ENCODE measurements at places on chromosomes 11 and 22. TPM values are rescaled to one million over a fixed set of nuclear protein-coding genes. Genes with fewer than 3 reads are reported as not detected.

The LRRC10B gene
- not detected for total RNA-seq

The CDKN1C gene
- total RNA-seq, result 0.19 TPM

The CHST1 gene
- total RNA-seq, result not detected

The RFPL3 gene
- total RNA-seq, result not detected

The VSTM5 gene
- not detected for total RNA-seq

The SHANK3 gene
- 0.08 TPM for total RNA-seq

The BCO2 gene
- 0.56 TPM for total RNA-seq

The OR10A5 gene
- not detected for total RNA-seq

The TSSK2 gene
- total RNA-seq, result not detected

The ANO9 gene
- total RNA-seq, result 37.0 TPM

- no peak overlapping the region for H3K4me3 ChIP-seq
- no peaks in the 10 kb centered on the region for H3K27me3 ChIP-seq
- H3K4me1 ChIP-seq, result no peaks in the 10 kb centered on the region
- H3K36me3 ChIP-seq, result no peaks in the 10 kb centered on the region
- DNase-seq, result no peak
- no peak overlapping the region for H3K27ac ChIP-seq
Measured at GRCh38 chr11:16763746-16764145, 25.3 kb downstream of the C11orf58 start.

- H3K4me3 ChIP-seq, result no peak overlapping the region
- DNase-seq, result no peak
- peaks cover 40% of the 10 kb centered on the region for H3K4me1 ChIP-seq
- peaks cover 17% of the 10 kb centered on the region for H3K36me3 ChIP-seq
- no peak overlapping the region for H3K27ac ChIP-seq
- H3K27me3 ChIP-seq, result no peaks in the 10 kb centered on the region
Measured at GRCh38 chr11:65435411-65435931, 12.9 kb downstream of the NEAT1 start.

- no peak overlapping the region for H3K27ac ChIP-seq
- H3K36me3 ChIP-seq, result no peaks in the 10 kb centered on the region
- H3K27me3 ChIP-seq, result peaks cover 11% of the 10 kb centered on the region
- H3K4me3 ChIP-seq, result no peak overlapping the region
Measured at GRCh38 chr11:8086571-8086970, 5.6 kb downstream of the TUB start.

DNA sequence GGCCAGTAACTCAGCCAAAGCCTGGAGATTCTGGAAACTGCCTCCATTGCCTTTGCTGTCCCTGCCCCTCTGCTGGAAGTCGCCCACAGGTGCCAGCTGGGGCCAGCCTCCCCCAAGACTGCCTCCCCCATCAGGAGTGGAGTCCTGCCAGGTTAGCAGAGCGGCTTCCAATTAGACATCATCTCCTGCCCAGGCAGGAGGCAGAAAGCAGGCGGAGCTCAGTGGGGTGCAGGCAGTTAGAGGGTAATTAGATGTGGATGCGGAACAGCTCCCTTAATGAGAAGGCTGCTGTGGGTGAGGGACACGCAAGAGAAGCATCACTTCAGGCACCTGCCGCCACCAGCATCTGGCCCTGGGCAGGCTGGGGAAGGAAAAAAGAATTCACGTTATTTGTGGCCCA, 90.9 kb upstream of the TP53I11 start:
- no peaks in the 10 kb centered on the region for H3K27me3 ChIP-seq
- H3K4me3 ChIP-seq, result no peak overlapping the region
- H3K4me1 ChIP-seq, result no peaks in the 10 kb centered on the region
- no peak overlapping the region for H3K27ac ChIP-seq

DNA sequence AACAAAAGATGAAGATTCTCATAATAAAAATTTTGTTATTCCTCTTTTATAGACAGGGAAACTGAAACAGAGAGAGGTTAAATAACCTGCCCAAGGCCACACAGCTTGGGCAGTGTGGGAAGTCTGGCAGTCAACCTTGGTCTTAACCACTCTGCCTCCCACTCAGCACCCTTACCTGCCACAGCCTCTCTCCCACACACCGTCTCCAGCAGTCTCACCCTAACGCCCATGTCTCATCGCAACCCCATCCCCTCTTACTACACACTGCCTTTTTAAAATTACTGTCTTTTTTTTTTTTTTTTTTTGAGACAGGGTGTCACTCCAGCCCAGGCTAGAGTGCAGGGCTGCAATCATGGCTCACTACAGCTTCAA, 25.0 kb downstream of the ARRB1 start:
- no peak overlapping the region for H3K4me3 ChIP-seq
- H3K27ac ChIP-seq, result no peak overlapping the region

DNA sequence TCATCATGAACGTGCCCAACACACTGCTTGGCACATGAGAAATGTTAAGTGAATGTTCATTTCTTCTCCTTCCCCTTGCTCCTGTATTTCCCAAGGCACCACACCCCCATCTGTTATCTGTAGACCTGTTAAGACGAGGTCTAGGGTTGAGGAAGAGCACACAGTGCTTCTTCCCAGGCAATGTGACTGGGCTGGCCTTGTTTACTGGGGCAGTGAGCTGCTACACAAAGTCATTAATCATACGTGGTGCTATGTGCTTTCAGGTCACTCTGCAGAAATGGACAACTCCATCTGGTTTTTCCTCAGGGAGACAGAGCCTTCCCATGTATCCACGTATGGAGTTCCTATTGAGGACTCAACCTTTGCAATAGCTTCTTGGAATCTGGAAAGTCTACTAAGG, 118.7 kb downstream of the KCNC1 start:
- no peak overlapping the region for H3K4me3 ChIP-seq
- no peaks in the 10 kb centered on the region for H3K36me3 ChIP-seq
- H3K27me3 ChIP-seq, result no peaks in the 10 kb centered on the region
- peaks cover 8% of the 10 kb centered on the region for H3K4me1 ChIP-seq
- H3K27ac ChIP-seq, result no peak overlapping the region
- DNase-seq, result no peak

DNA sequence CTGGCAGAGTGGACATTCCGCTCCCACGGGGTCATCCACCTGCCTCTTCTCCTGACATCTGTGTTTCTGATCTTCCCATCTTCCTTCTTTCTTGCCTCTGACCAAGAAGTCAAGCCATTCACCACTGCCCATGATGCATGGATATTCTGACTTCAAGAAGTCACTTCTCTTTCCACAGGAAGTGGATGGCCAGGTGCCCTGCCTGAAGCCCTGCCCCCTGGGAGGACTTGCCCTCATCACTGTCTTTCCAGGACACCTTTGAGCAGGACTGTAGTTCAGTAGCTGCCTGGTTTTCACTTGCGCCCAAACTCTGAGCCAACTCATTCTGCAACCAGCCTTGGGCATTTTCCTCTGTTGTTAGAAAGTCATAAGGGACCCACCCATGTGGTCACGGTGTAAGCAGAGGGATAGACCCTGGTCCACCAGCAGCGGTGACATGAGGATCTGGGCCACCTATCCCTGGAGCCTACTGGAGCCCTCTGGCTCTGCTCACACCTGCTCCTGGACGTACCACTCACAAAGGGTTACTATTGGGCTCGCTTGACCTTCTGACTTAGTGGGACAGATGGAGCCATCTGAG, 6.9 kb downstream of the CYTH4 start:
- no peaks in the 10 kb centered on the region for H3K36me3 ChIP-seq
- H3K4me3 ChIP-seq, result no peak overlapping the region
- peaks cover 13% of the 10 kb centered on the region for H3K4me1 ChIP-seq
- DNase-seq, result no peak
- H3K27me3 ChIP-seq, result no peaks in the 10 kb centered on the region

DNA sequence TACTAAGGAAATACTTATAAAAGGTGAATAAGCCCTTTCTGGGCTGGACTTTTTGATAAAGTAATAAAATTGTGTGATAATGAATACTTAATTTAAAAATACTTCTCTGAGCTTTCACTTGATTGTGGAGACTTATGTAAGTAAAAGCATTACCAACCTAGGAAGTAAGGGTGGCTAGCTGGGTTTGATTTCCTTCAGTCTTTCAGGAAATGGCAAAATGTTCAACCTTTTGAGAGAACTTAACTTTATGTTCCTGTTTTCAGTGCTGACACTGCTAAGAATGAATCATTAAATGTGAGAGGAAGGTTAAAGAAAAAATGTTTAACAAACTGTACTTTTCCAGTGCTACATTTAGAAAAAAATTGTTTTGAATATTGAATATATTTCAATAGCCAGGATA, 900.3 kb downstream of the METTL15 start:
- no peaks in the 10 kb centered on the region for H3K4me1 ChIP-seq
- H3K4me3 ChIP-seq, result no peak overlapping the region

DNA sequence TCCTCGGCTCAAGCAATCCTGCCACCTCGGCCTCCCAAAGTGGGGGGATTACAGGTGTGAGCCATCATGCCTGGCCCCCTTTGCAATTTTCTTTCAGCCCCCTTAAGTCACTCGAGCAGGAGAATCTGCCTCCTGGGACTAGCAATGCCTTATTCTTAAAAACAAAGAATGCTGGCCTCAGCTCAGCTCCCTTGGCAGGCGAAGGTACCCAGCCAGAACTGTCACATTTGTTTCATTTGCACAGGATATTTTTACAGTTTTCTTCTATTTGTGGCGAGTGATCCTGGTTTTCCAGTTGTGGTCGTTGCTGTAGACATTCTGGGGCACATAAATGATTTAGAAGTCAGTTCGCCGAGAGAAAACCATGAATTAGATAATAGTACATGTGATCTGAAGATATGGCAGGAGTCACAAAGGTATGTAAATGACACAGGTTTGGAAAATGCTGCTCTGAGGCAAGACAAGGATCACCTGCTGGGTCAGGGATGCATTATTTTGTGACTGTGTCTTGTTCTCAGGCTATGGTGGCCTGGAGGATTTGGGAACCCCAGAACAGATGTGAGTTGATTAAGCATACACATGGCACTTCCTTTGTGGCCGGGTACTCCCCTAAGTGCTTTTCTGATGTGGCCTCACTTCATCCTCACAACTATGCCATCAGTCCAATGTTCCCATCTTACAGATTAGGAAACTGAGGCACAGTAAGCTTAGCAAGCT, 51.2 kb upstream of the SLC22A12 start:
- DNase-seq, result no peak
- no peaks in the 10 kb centered on the region for H3K36me3 ChIP-seq
- H3K4me3 ChIP-seq, result no peak overlapping the region
- H3K27ac ChIP-seq, result no peak overlapping the region

DNA sequence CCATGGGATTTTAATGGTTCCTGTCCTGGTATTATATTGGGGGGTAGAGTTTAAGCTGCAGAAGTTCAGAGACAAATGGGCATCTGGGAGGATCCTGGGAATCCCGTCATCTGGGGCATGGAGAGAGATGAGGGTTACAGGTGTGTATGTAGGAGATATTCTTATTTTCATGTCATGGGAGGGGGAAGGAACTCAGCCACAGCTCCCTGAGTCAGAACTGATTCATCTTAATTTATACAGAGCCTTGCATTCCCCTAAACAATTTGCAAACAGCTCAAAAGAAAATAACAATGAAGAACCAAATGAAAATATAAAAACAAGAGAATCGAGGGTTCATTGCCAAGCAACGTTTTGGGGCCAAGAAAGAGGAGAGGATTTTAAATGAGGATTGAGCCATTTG, 155.9 kb upstream of the TBCEL start:
- H3K4me1 ChIP-seq, result peaks cover 15% of the 10 kb centered on the region
- H3K27me3 ChIP-seq, result no peaks in the 10 kb centered on the region
- H3K36me3 ChIP-seq, result no peaks in the 10 kb centered on the region

DNA sequence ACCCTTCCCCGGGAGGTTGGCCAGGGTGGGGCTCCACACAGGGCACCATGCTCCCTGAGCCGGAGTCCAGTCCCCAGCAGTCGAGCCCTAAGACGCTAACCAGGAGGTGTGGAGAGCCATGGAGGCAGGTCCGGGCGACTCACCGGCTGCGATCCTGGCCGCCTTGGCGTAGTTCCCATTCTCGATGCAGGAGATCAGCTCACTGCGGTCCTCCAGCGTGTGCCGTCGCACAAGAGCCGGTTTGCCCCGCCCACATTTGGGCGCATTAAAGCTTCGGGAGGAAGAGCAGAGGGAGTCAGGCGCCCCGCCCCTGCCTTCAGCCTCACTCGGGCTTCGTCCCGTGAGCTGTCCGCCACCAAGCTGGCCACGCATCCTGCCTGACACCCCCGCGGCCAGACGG, 50.8 kb downstream of the BRD1 start:
- H3K27me3 ChIP-seq, result no peaks in the 10 kb centered on the region
- H3K36me3 ChIP-seq, result peaks cover 37% of the 10 kb centered on the region
- no peak overlapping the region for H3K4me3 ChIP-seq
- no peaks in the 10 kb centered on the region for H3K4me1 ChIP-seq

GRCh38 chr22:23418159-23418788, 161.8 kb downstream of the IGLL1 start:
- no peak overlapping the region for H3K27ac ChIP-seq
- DNase-seq, result no peak
- no peak overlapping the region for H3K4me3 ChIP-seq
- no peaks in the 10 kb centered on the region for H3K36me3 ChIP-seq

- H3K27me3 ChIP-seq, result no peaks in the 10 kb centered on the region
- no peak overlapping the region for H3K4me3 ChIP-seq
- DNase-seq, result no peak
- H3K27ac ChIP-seq, result no peak overlapping the region
Measured at GRCh38 chr11:120586728-120587127, 75.2 kb downstream of the GRIK4 start.

DNA sequence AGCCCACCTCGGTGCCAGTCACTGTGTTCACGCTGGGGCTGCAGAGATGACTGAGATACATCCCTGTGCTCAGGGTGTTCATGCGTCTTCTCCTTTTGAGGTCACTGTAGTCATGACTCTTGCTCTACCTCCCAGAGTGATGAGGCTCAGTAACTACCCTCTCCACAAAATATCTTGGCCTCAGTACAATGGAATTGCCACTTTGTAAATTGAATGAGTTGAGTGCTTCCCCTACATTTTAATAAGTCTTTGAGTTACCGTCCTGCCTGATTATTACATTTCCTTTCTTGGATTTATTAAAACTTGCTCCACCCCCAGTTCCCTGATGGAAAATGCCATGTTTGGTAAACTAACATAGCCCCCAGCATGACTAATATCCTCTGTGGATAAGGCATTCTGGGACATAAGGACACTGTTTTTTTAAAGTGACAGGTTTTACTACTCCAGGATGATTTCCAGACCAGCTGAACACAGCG, 15.9 kb downstream of the PRSS23 start:
- DNase-seq, result no peak
- no peaks in the 10 kb centered on the region for H3K36me3 ChIP-seq
- no peak overlapping the region for H3K4me3 ChIP-seq

- DNase-seq, result no peak
- no peaks in the 10 kb centered on the region for H3K4me1 ChIP-seq
- H3K4me3 ChIP-seq, result no peak overlapping the region
- no peak overlapping the region for H3K27ac ChIP-seq
- H3K36me3 ChIP-seq, result no peaks in the 10 kb centered on the region
Measured at GRCh38 chr11:77557553-77557952, 32.2 kb upstream of the AQP11 start.

GRCh38 chr11:21894492-21894891, 298.4 kb upstream of the ANO5 start:
- no peaks in the 10 kb centered on the region for H3K36me3 ChIP-seq
- DNase-seq, result no peak
- H3K4me3 ChIP-seq, result no peak overlapping the region
- H3K4me1 ChIP-seq, result no peaks in the 10 kb centered on the region

Measured in GM12878 (cell line).